ENCODE measurements at places on chromosomes 5 and 9.

GRCh38 chr9:122220673-122221182, 8.0 kb downstream of the LHX6 start:
- DNase-seq = no peak

GRCh38 chr9:23858234-23858633, 32.2 kb upstream of the ELAVL2 start:
- no peak for DNase-seq

GRCh38 chr5:6545036-6545693, 87.7 kb downstream of the NSUN2 start:
- no peak for DNase-seq

- no peak for DNase-seq
Observed at GRCh38 chr5:156942064-156942463, 21.0 kb downstream of the TIMD4 start.

DNA sequence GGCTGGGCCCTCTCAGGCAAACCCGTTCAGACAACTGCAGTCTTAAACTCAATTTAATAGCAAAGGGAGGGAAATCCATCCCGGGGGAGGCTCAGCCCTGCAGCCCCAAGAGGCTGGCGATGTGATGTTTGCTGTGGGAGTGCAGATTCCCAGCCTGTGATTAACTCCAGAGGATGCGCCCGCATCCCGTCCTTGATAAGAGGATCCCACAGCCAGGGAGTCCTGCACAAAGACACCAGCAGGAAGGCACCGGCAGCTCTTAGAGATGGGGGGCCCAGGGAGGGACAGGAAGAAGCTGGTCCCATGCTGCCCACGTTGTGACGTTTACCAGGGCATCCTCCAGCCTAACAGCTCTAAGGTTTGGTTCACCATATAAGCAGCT, 64.7 kb downstream of the MRPL36 start:
- DNase-seq = no peak

DNA sequence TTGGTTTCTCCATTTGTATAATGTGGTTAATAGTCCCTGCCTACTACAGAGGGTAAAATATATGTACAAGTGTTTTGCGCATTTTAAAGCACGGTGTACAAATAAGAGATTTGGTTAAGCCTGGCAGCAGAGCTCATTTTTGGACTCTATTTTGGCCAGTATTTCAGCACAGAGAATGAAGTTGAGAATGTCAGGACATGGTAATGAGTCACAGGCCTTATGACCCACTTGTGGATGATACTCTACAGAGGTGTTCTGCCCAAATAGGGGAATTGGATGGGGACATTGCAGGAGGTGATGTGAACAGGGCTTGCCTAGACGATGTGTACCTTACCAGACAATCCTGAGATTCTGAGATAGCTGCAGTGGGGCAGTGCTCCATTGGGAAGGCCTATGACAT, 50.6 kb downstream of the MELK start:
- DNase-seq = no peak

DNA sequence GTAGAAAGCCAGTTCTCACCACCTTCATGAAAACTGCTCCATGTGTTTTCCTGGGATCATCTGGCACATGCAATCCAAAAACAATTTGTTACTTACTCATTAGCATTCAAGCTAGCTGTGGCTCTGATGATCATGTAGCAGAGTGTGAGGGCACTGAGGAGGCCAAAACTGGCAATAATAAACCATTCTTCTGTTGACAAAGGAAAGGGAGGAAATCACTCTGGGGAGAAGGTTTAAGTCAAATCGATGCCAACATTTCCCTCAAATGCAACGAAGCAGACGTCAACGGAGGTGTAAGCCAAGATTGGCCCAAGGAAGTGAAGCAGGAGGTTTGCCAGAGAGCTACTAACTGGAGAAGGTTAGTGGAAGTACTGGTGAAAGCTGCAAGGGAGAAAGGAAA, 55.7 kb upstream of the TBC1D9B start:
- DNase-seq = no peak
